Kidney (tissue), 22 donors: ENCODE measurements at places on chromosomes 5 and 9.

DNA sequence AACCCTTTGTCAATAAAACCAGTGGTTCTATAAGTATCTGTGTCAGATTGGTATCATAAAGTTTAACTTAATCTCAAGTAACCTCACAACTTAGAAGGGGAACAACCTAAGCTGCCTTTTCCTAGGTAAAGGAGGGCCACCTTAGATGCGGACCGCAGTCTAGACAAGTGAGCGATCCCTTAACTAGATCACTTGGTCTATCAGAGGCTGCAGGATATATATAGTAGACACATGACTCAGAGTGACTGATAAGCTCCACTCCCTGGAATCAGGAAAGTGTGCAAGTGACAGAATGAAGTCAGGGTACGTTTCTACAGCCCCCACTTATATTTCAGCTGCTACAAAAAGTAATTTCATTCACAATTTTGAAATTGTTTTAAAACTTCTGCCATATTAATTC, 7.4 kb downstream of the REEP5 start:
- H3K4me3 ChIP-seq, result no peak overlapping the region
- H3K27ac ChIP-seq, result no peak overlapping the region
- no peaks in the 10 kb centered on the region for H3K36me3 ChIP-seq
- peaks cover 11% of the 10 kb centered on the region for H3K4me1 ChIP-seq

DNA sequence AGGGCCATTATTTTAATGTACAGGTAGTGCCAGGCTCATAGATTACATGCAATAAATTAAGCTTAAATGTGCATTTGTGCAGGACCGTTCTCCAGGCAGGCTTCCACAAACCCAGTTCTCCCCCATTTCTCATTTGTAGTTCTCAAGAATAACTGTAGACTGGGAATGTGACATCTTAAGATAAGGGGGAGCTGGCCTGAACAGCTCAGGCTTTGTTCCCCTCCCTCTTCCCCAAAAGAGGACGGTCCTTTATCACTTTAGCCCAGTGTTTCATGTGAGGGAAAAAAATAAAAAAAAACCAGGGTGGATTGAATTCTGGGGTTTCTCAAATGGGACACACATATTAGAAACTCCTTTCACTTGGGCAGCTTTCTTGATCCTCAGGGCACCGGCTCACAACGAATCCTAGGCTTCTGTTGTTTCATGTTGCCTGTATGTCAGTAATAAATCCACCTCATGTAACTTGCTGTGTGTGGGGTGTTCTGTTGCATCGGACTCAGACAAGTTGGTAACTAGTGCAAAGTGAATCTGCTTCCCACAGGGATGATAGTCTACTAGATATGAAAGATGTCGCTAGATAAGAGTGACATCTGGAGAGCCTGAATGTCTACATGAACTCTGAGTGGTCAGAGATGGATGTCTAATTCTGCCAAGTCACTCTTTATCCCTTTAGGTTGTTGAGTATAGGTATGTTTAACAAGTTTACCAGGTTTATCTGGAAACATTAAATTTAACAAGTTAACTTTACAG, 2030.6 kb upstream of the NUDT12 start:
- no peak overlapping the region for H3K27ac ChIP-seq
- H3K27me3 ChIP-seq, result no peaks in the 10 kb centered on the region
- no peak overlapping the region for H3K4me3 ChIP-seq

- peak; percentile 96 for DNase-seq
- H3K27me3 ChIP-seq, result no peaks in the 10 kb centered on the region
- H3K4me3 ChIP-seq, result no peak overlapping the region
Observed at GRCh38 chr9:85425153-85425611, 316.6 kb downstream of the AGTPBP1 start.

GRCh38 chr9:68473790-68474189, 66.9 kb downstream of the TMEM252 start:
- H3K4me3 ChIP-seq, result no peak overlapping the region
- H3K4me1 ChIP-seq, result no peaks in the 10 kb centered on the region
- DNase-seq, result no peak
- no peaks in the 10 kb centered on the region for H3K27me3 ChIP-seq
- no peak overlapping the region for H3K27ac ChIP-seq
- no peaks in the 10 kb centered on the region for H3K36me3 ChIP-seq
